ENCODE measurements at places on chromosomes 16 and 17.

GRCh38 chr17:82668631-82669099 lies 20.4 kb upstream of the WDR45B start:
- peak; percentile 44 for DNase-seq

GRCh38 chr17:49551221-49552069 lies 24.2 kb upstream of the NXPH3 start:
- no peak for DNase-seq

GRCh38 chr16:88685156-88686061 lies 898 bp downstream of the SNAI3 start:
- DNase-seq = peak; percentile 67

DNA sequence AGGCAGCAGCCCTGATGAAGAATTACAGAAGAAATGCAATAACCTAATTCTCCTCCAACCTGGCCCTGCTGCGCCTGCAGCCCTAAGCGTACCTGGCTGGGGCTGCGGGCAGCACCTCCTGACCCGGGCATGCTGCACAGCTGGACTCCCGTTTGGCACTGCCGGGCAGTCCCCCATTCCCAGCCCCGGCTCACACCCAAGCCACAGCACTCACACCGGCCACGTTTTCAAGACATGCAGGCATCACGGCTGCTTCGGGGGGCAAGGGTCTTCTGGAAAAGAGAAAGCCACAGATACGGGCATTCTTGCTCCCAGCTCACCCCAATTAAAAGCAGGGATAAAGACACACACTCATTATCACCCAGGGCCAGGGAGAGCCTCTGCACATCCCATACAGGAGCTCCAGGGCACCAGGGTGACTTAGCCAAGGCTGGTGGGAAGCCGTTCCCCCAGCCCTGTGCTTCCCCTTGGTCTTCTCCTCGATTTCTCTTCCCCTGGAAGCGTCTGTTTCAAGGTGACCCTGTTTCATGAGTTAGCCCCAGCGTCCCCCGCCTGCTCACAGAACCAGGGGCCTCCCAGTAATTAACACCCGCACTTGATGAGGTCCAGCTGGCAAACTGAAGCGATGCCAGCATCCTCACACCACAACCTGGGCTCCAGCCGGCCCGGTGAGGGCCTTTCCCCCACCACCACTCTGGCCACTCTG lies 216.7 kb downstream of the C16orf78 start:
- no peak for DNase-seq

DNA sequence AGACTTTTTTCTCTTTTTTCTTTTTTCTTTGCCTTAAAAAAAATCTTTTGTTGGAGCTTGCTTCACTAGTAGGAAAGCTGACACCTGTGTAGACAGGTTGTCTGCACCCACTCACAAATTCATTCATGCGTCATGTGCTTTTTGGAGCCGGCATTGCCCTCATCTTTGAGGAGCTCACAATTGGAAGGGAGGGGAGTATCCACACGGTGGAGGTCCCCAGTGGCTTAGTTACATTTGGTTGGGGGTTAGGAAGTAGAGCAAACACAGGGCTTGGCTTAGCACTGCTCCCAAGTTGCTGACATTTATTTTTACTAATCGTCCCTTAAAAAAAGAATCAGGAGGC lies 18.7 kb upstream of the MEIOB start:
- no peak for DNase-seq

- no peak for DNase-seq
These were observed 16.7 kb downstream of the IL34 start for GRCh38 chr16:70662991-70663523.

GRCh38 chr17:12712415-12712814 lies 46.7 kb downstream of the MYOCD start:
- no peak for DNase-seq

DNA sequence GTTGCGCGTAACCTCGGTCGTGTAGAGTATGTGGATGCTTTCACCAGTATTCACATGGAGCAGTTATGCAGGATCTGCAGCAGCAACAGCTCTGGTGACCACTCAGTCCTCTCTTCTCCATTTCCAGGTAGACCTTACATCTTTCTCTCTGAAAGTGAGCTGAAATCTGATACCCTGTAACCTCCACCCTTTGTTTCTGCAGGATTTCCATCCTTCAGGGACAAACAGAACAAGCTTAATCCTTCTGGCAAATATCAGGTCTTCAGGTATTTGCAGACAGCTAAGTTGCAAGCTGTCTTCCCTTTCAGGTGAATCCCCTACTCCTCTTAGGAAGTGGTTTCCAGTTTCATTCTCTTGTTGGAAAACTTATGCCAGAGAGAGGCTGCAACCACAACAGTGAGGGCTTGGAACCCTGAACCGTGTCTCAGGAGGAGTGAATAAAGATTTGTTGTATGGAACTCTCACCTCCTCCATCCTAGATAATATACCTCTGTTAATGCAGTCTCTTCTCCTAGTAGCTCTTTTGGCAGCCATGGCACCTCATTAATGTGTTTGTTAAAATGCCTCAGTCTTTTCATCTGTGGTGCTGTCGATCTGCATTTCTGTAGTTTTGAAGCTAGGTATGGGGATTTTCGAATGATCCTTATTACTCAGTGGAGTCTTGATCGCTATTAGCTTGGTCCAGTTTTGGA lies 172.5 kb downstream of the PRKCA start:
- DNase-seq = no peak

GRCh38 chr16:75289189-75289588 lies 37.8 kb upstream of the BCAR1 start:
- DNase-seq = peak; percentile 39

GRCh38 chr17:77127735-77128361 lies 12.9 kb upstream of the SEC14L1 start:
- no peak for DNase-seq

- no peak for DNase-seq
These were observed 113.9 kb upstream of the MAF start for GRCh38 chr16:79714440-79714839.

DNA sequence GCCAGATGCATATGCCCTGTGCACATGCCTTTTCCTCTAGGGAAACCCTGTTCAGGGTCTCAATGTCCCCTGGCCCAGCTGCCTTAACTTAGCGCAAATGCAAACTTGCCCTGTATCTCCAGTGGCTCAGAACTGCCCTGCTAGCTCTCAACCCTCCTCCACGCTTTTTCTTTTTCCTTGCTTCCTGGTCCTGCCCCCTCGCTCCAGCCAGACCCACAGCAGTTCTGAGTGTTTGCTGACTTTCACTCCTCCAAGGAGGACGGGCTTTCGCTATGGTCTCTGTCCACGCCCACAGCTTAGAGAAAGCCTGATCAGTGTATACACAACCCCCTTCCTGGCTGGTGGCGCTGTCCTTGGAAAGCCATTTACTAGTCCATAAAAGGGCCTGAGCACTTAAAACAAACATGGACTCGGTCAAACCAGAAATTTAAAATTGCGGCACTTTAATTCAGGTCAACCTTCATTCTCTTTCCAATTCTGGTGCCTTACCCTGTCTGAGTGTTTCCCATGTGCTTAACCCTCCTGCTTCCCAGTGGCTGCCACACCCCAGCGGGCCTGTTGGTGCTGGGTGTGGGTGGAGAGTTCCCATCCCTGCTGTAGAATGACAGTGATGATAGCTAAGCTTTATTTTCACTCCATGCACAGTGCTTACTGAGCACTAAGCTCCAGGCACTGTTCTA lies 15.6 kb upstream of the TMEM98 start:
- peak; percentile 76 for DNase-seq

DNA sequence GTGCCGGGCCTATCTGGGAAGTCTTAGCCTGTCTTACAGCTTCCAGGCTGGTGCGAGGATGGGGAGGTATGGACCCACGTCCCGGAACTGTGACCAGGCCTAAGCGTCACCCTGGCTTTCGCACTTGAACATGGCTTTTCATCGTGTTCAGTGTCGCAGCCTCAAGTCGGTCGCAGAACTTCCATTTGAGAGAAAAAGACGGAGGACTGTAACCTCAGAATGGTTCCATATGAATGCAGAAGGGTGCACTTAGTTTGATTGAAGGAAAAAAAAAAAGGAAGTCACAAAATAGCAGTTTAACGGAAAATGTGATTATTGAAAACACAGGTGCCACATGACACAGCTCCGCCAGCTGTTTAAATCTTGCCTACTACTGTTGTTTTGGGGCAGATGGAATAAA lies 30.2 kb upstream of the JPT2 start:
- no peak for DNase-seq

- no peak for DNase-seq
These were observed 265.5 kb downstream of the C16orf95 start for GRCh38 chr16:87051526-87052320.

DNA sequence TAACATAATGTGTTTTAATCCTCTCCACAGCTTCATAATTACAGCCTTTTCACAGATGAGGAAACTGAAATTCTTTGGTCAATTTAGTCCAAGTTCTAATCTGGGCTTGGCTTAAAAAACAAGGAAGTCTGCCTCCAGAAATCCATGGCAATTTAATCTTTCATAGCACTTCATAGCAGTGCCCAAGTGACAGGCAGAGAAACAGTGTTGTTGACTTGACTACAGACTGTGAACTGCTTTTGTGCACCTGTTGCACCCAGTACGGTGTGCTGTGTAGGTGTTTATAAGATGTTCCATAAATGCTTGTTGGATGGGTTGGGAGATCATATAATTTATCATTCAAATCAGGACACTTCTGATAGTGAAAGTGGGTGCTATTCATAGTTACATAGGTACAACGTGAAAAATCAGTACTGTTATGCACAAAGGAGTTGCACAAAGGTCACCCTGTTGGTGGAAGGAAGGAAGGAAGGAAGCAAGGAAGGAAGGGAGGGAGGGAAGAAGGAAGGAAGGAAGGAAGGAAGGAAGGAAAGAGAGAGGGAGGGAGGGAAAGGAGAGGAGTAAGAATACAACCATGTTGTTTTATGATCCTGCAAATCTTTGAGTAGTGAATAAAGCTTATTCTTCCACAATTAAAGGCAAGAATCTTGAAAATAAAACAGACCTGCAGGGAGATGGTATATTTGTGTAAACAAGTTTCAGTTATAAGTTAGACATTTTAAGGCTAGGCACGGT lies 56.5 kb upstream of the HLF start:
- DNase-seq = no peak

- DNase-seq = peak; percentile 70
These were observed 24.2 kb downstream of the ZNF652 start for GRCh38 chr17:49337884-49338283.

DNA sequence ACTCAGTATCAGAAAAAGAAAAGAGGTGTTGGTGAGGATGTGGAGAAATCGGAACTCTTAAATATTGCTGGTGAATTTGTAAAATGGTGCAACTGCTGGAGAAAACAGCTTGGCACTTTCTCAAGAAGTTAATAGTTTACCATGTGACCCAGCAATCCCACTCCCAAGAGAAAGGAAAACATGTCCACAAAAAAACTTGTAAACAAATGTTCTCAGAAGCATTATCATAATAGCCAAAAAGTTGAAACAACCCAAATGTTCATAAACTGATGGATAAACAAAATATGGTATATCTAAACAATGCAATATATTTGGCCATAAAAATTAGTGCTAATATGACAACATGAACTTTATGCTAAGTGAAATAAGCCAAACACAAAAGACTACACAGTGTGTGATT lies 2.6 kb upstream of the MAPK7 start:
- DNase-seq = no peak

DNA sequence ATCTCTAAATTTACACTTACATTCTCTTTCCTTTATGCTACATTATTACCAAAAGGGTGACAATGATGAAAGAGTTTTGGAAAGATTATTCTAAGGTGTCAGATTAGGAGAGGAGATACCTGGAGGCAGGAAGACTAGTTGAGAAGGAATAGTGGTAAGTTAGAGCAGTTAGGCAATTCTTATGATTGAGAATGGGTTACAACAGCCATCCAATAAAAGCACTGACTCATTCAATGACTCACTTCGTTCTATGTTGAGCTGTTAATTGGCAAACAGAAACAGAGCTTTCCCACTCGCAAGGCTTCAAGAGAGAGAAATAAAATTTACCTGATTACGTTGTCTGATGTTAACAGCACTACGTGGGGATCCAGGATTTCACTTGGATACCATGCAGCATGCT lies 5.8 kb downstream of the NUP88 start:
- peak; percentile 93 for DNase-seq

DNA sequence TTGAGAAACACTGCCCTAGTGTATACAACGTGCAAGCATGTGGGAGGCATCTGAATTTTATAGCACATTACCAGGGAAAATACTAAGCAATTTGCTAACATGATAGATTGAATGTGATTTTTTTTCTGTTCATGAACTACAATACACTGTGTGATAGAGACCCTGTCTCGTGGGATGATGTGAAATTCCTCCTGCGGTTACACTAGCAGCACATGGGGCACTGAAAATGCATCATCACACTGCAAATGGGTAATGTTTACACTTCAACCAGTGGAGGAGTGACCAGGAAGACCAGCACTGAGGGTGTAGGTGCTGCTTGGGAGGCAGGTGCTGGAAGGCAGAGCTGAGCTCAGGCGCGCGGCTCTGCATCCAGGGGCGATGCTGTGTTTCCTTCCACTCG lies 28.8 kb downstream of the ORC6 start:
- peak; percentile 24 for DNase-seq

GRCh38 chr16:29687755-29688154 lies 8.8 kb downstream of the QPRT start:
- DNase-seq = no peak

DNA sequence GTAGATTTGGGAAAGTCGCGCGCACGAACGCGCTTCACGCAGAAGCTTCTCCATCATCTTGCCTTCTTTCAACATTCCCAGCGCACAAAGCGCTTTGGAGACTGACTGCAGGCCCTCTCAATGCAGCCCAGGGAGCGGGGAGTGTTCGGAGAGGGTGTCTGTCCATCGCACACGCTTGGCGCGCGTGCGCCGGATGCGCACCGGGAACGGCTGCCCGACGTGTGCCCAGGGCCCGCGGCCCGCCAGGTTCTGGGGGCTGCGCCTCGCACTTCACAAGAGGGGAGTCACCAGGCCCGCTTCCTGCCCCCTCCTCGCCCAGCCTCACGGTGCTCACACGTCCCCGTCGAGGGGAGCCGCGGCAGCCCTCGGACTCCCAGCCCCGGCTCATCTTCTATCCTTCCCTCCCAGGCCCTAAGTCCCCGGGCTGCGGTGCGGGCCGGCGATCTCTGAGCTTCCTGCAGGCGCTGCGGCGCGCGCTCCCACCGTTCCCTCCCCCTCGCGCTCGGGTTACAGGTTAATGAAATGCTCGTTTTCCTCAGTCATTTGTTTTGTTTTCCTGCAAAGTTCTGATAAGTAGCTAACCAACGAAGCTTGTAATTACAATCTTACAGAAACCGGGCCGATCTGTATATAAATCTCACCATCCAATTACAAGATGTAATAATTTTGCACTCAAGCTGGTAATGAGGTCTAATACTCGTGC lies 2.8 kb upstream of the IRX3 start:
- no peak for DNase-seq

GRCh38 chr16:57611181-57611580 lies 17.2 kb upstream of the ADGRG1 start:
- DNase-seq = peak; percentile 81

- DNase-seq = no peak
These were observed 12.2 kb downstream of the MPHOSPH6 start for GRCh38 chr16:82157836-82158235.
